Activated gamma-delta T cell treated with Interleukin-2 at 50 U/mL for 16 hours (primary cell): ENCODE measurements at places on chromosomes 16 and 17.

GRCh38 chr17:80665792-80666191, 121.2 kb downstream of the RPTOR start:
- DNase-seq = no peak

DNA sequence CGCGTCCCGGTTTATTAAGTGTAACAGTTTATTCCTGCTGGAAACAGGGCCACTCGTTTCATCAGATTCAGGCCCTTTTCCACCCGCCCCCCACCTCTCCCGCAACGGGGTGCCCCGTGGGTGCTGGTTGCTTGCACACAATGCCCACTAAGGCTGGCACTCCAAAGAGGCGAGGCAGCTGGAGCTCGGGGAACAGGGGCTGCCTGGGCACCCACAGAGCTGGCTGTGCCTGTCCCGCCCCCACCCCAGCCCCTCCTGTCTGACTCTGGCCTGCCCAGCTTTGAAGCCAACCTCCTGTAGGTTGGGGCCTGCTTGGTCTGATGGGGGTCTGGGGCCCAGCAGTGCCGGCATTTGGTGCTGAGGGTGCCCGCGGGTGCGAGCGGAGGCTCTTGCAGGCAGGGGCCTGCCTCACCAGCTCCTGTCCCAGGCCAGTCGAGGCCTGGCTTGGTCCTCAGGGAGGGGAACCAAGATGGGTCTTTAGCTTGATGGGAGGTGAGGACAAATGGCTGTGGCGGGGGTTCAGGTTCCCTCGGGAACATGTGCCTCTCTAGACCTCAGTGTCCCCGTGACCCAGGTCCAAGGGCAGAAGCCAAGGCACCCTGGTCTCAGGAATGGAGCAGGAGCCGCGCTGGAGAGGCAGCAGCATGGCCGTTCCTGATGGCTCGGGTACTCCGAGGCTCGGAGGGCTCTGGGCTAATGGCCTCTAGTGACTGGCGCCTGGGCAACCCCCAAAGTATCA, 20.1 kb downstream of the MYBBP1A start:
- no peak for DNase-seq

DNA sequence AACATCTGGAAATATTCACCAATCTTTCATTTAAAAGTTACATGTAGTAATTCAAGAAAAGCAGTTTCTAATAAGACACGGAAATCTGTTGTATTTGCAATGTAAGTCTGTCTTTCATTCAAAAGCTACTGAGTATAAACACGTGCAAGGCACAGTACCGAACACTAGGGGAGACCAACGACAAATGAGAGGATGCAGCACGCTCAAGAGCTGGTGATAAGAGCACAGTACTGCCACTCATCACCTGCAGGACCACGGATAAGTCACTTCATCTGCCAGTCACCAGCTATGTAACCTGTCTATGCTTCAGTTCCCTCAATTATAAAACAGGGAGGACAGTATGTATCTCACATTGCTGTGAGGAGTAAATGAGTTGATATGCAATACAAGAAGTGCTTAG, 67.1 kb downstream of the CLEC18A start:
- peak; percentile 50 for DNase-seq

GRCh38 chr17:9615486-9615885, 29.8 kb upstream of the USP43 start:
- DNase-seq = no peak

DNA sequence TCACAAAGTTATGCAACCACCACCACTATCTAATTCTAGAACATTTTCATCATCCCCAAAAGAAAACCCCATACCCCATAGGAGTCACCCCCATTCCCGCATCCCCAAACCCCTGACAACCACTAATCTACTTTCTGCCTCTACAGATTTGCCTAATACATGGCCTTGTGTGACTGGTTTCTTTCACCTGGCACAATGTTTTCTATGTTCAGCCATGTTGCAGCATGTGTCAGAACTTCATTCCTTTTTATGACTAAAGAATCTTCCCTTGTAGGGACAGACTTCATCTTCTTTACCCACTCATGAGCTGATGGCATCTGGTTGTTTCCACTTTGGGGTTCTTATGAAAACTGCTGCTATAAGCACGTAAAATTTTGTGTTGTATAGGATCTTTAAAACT, 34.6 kb downstream of the CYTH1 start:
- DNase-seq = no peak

- no peak for DNase-seq
Measured at GRCh38 chr17:66976781-66977201, 12.3 kb downstream of the CACNG4 start.

DNA sequence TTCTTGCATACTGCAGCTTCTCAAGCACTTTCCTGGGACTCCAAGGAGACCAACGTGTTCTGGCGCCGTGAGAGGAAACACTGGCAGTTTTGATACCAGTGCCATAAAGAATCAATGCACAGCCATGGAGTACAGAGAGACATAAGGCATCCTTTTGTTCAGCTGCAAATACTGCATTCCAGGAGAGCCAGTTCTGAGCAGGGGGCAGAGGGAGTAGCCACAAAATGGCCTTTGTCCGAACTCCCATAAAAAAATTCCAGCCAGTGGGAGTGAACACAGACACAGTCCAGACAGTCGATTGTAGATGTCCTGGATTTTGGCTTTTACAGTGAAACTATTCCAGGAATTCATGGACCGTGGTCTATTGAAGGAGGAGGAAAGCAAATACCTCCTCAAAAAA, 36.2 kb upstream of the TEKT3 start:
- no peak for DNase-seq

DNA sequence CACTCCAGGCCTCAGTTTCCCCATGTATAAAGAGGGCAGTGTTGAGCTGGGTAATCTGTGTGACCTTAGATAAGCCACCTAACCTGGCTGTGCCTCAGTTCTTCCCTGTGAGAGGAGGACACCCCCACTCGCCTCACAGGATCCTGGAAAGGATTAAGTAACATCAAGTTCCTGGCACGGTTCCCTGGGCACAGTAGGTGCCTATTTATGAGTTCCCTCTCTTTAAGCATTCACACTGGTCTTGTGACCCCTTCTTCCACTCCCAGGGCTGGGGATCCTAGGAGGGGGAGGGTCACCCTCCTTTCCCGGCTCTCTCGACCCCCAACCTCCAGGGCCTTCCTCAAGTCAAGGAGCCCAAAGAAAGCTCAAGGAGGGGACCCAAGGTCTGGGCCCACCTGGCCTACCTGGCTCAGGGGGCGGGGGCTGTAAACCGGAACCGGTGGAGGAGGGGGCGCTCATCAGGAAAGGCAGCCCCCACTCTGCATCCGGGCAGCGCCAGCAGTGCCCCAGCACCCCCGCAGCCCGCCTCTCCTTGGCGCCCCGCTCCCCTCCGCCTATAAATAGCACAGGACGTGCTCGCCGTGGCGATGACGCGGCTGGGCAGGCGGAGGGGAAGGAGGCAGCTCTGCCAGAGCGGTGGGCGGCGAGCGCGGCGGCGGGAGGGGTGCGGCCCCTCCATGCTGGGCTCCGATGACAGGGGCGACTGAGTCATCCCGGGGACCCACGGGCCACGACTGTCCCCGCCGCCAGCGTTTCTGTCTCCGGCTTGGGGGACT, 9.4 kb downstream of the RPL19 start:
- peak; percentile 67 for DNase-seq

DNA sequence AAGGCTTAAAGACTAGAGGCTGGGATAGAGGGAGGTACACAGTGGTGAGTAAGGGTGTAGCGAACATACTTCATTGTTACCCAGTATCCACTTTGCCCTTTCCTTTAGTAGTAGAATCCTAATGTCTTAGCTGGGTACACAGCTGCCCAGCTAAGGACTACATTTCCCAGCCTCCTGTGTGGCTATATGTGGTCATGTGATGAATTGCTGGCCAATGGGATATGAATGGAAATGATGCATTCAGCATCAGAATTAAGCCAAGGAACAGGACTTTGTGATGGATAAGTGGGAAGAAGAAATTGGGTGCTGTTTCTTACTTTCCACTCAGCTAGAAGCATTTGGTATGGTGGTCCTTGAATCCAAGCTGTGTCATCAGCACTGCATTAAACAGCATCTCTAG, 55.9 kb downstream of the FOXL1 start:
- no peak for DNase-seq
